ENCODE measurements at places on chromosomes 12 and 14.

DNA sequence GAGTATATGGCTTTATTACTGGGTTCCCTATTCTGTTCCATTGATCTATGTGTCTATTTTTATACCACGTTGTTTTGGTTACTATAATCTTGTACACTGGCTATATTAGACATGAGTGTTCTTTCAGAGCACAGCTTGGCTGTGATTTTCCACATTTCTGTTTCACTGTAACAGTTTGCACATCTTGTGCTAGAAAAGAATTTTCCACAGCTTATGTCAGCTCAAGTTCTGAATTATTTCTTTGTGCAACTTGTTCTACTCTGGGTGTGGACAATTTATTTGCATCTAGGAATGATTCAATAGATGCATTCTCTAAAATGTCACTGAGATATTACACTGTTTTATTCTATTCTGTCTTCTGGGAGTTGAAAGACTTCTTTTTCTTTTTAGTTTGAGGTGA is 28.4 kb upstream of the OR5AU1 start:
- H3K27ac ChIP-seq: no peak overlapping the region
- no peak overlapping the region for H3K4me3 ChIP-seq
- peaks cover 3% of the 10 kb centered on the region for H3K27me3 ChIP-seq
- no peaks in the 10 kb centered on the region for H3K36me3 ChIP-seq
- no peaks in the 10 kb centered on the region for H3K4me1 ChIP-seq
- DNase-seq: no peak

DNA sequence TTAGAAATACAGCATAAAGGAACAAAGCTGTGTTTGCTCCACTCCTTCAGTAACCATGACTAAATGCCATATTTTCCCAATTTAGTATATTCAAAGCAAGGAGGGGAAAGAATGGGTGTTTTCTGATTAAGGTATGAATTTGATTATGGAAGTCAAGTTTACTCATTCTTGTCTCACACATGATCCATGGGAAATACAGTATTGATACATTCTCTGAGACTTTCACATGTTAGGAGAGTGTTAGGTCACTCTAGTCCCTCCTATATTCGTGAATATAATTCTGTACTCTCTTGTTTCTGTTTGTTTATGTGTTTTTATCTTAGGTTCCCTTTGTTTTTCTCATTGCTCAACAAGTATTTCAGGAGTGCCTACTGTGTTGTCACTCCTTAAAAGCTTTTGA is 42.4 kb downstream of the TTLL5 start:
- H3K27me3 ChIP-seq: no peaks in the 10 kb centered on the region
- no peak overlapping the region for H3K4me3 ChIP-seq
- no peaks in the 10 kb centered on the region for H3K4me1 ChIP-seq

- peak overlapping the region; percentile 62 for H3K27ac ChIP-seq
- H3K4me3 ChIP-seq: no peak overlapping the region
- no peaks in the 10 kb centered on the region for H3K27me3 ChIP-seq
- peaks cover 52% of the 10 kb centered on the region for H3K4me1 ChIP-seq
These were observed 411.6 kb downstream of the BCAT1 start for GRCh38 chr12:24537083-24537860.

- no peak for DNase-seq
- H3K4me1 ChIP-seq: 0 out of 2 replicates have a peak, but pooled peaks cover 7% of the 10 kb centered on the region
- H3K27ac ChIP-seq: no peak overlapping the region
- peaks cover 8% of the 10 kb centered on the region for H3K36me3 ChIP-seq
These were observed 96.8 kb downstream of the PPHLN1 start for GRCh38 chr12:42422785-42423184.

DNA sequence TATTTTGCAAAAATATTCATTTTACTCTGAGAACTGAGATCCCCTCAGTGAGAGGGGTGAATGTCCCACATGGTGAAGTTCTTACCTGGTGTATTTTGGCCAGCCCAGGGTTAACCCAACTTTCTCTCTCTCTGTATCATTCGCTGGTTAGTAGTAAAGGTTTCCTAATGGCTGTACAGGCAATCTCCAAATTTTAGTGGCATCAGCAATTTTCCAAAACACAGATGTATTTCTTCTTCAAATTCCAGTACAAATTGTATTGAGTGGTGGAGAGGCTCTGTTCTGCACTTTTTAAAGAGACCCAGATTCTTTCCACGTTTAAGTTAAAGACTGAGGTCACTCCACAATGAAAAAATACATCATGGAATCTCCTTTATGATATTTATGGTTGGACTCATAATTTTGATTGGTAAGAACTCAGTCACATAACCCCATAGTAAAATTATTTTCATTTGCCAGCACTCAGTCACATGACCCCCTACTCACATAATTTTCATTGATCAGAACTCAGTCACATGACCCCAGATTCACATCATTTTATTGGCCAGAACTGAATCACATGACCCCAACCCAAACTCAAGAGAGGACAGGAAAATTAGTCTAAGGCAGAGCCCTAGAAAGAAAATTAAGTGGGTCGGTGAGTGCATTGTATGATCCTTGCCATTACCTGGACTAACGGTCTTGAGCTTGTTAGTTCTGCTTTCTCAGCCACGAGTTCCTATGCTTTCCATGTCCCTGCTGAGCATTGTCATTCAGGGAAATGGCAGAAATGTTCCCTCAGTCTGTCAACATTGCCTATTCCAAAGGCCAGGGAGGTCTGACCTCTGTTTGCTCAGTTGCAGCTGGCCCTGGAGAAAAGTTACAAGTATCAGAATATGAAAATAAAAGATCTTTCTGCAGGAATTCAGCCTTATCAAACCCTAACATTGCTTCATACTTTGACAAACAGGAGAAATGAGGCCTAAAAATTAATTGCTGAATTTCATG is 1536.2 kb downstream of the AACS start:
- H3K4me3 ChIP-seq: no peak overlapping the region
- no peaks in the 10 kb centered on the region for H3K4me1 ChIP-seq
- DNase-seq: no peak
- no peaks in the 10 kb centered on the region for H3K27me3 ChIP-seq
- H3K36me3 ChIP-seq: no peaks in the 10 kb centered on the region

- H3K27me3 ChIP-seq: no peaks in the 10 kb centered on the region
- no peak for DNase-seq
- H3K4me3 ChIP-seq: peak overlapping the region; percentile 95
- H3K27ac ChIP-seq: peak overlapping the region; percentile 86
- peaks cover 15% of the 10 kb centered on the region for H3K4me1 ChIP-seq
- peaks cover 13% of the 10 kb centered on the region for H3K36me3 ChIP-seq
These were observed 925 bp downstream of the DICER1 start for GRCh38 chr14:95156161-95157047.

- peaks cover 23% of the 10 kb centered on the region for H3K36me3 ChIP-seq
- peaks cover 30% of the 10 kb centered on the region for H3K4me1 ChIP-seq
- no peaks in the 10 kb centered on the region for H3K27me3 ChIP-seq
- H3K27ac ChIP-seq: peak within 1 kb of the TSS; percentile 91
- DNase-seq: peak; percentile 80
- peak within 1 kb of the TSS; percentile 99 for H3K4me3 ChIP-seq
These were observed at the start of gene DENND5B for GRCh38 chr12:31590642-31591379. DENND5B (minus strand) TSS chr12:31591136; CDS start chr12:31590832, 304 bp downstream.

Measured in SJSA1 (cell line).